ENCODE measurements at places on chromosomes 4 and X. TPM values are rescaled to one million over a fixed set of nuclear protein-coding genes. Genes with fewer than 3 reads are reported as not detected.

Gene IL2RG
- total RNA-seq = 61.0 TPM

Gene PDGFC
- 3.9 TPM for total RNA-seq

Gene TBC1D14
- 43.2 TPM for total RNA-seq

Gene PKD2
- 5.9 TPM for total RNA-seq

Gene CENPVL1
- total RNA-seq = not detected

Gene ATP7A
- 11.8 TPM for total RNA-seq

Gene ASB5
- total RNA-seq = not detected
